ENCODE measurements at places on chromosomes 13 and 19.

DNA sequence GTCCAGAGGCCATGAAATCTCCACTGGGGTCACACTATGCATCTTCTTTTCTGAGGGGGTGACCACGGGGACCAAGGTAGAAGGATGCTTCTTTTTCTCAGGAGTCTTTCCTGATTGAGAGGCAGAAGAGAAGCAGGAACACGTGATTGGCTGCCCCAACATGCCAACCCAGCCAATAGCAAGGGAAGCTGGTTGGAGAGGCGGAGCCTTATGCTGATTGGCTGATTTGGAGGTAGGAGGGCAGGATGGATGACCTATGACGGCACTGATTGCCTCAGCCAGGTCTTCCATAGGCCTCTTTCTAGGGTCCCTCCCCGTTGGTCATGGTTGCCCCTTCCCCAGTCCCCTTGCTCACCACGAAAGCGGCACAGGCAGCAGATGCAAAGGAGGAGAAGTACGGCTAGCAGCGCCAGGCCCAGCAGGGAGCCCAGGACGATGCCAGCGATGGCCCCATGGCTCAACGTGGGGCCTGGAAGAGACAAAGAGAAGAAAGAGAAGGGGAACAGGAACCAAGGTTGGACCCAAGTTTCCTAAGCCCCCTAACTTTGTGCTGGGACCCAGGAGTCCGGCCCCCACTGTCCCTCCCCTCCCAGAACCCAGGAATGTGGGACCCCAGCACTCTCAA is 8.0 kb downstream of the VSIG10L start:
- no peak for DNase-seq

- DNase-seq, result no peak
Observed at GRCh38 chr13:34578917-34579316, 363.2 kb upstream of the NBEA start.

DNA sequence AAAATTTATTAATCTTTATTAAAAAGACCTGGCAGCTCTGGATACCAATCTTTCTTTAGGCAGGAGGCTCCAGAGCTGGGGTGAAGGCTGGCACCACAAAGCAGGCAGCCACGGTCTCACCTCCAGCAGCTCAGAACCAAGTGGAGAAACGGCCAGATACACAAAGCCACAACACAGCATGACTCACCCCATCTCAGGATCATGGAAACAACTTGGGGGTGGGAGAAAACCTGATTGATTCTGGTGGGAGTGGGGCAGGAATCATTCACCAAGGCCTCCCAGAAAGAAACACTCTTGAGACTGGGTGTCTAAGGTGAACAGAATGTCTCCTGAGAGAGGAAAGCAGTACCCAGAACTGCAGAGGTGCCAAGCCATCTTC is 64.2 kb downstream of the CRYL1 start:
- DNase-seq, result no peak

- no peak for DNase-seq
Observed at GRCh38 chr19:750640-751423, at the start of gene MISP. TSS of gene MISP (plus strand) at chr19:751112. CDS start at chr19:756947, 5,835 bp downstream.
